ENCODE measurements at places on chromosomes 12 and 14.

DNA sequence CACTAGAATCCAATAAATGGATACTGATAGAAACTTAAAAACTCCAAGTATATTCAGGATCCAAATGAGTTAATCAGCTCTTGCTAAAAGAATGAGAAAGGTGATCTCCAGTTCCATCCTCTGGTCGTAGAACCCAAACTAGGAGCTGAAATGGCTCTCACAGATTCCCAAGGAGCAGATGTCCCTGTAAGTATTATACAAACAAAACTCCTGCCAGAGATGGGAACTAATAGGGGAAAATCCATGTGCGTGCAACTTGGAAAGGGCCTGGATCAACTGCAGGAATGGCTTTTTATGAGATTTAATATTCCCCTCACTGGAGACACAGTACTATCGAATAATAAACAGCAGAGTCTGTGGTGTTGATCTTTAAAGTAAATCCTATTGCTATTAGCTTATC lies 309.2 kb upstream of the TBX3 start:
- DNase-seq, result no peak

- DNase-seq, result no peak
Observed at GRCh38 chr14:30849354-30849753, 25.0 kb upstream of the COCH start.

DNA sequence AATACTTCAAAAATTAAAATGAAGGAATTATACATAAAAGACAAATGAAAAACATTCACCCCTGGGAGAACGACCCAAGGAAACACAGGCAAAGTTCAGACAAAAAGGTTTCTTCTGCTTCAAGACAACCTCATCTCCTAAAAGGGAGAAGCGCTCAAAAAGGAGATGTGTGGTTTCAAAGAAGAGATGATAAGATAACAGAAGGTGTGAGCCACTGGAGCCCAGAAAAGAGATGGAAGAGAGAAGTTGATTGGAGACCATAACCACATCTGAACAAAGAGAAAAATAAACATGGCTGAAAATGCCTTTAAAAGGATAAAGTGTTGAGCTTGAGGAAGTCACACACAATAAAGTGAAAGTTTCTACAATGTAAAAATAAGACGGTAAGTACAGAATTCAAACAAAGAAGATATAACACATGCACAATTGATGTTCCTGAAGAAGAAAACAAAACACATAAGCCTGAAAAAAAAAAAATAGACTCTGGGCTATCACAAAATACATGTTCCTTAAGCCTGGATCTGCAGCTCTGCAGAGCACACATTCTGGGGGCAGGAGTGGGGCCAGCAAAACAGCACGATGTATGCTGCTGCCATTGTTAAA lies 51.6 kb upstream of the C14orf180 start:
- no peak for DNase-seq

- DNase-seq, result peak; percentile 22
Observed at GRCh38 chr12:19223018-19223417, 93.5 kb downstream of the PLEKHA5 start.

GRCh38 chr14:54981698-54982097 lies 45.2 kb downstream of the WDHD1 start:
- DNase-seq, result no peak

DNA sequence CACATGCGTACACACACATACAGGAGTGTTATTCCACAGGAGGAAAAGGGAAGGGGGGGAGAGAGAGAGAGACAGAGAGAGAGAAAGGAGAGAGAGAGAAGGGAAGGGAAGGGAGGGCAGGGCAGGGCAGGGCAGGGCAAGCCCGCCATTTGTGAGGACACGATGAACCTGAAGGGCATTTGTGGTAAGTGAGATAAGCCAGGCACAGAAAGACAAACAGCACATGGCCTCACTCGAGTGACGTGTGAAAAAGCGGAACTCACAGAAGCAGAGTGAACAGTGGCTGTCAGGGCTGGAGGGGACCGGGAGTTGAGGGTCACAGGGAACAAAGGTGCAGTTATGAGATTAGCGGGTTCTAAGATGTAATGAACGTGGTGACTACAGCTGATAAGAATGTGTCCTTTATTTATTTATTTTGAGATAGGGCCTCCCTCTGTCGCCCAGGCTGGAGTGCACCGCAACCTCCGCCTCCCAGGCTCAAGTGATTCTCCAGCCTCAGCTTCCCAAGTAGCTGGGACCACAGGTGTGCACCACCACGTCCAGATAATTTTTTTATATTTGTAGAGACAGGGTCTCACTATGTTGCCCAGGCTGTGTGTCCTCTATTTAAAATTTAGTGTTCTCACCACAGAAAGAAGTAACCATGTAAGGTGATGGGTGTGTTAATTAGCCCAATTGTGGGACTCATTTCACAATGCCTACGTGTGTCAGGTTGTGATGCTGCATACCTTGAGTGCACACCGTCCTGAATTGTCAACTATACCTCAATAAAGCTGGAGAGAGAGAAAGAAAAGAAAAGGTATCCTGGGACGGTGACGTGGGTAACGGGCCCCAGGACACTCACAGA lies 18.7 kb upstream of the FBRSL1 start:
- DNase-seq, result no peak

- DNase-seq, result no peak
Observed at GRCh38 chr14:53384536-53384935, 231.4 kb upstream of the DDHD1 start.

DNA sequence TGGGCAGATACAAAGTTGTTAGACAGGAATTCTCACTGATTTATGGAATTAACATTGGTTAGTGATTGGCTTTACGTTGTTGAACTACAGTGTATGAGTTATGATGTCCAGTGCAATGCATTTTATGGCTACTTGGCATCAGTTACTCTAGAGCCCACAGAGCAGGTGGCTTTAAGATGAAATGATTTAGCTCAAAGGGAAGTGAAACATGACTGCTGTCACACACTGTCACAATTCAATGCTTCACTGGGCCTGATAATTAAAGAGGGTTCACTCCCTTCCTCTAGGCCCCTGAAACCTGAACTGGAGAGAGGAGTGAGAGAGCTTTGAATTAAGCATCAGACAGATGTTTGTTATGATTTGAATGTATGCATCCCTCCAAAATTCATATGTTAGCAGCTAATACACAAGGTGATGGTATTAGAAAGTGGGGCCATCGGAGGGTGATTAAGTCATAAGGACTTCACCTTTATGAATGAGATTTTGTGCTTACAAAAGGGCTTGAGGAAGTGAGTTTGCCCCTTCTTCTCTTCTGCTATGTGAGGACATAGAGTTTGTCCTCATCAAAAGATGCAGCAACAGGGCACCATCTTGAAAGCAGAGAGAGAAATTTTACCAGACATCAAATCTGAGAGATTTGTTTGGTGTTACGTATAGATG lies 175.8 kb upstream of the GRIN2B start:
- DNase-seq, result no peak

GRCh38 chr12:70920891-70921290 lies 353 bp upstream of the PTPRR start:
- DNase-seq, result no peak

- DNase-seq, result no peak
Observed at GRCh38 chr12:29050503-29050902, 98.6 kb upstream of the FAR2 start.

DNA sequence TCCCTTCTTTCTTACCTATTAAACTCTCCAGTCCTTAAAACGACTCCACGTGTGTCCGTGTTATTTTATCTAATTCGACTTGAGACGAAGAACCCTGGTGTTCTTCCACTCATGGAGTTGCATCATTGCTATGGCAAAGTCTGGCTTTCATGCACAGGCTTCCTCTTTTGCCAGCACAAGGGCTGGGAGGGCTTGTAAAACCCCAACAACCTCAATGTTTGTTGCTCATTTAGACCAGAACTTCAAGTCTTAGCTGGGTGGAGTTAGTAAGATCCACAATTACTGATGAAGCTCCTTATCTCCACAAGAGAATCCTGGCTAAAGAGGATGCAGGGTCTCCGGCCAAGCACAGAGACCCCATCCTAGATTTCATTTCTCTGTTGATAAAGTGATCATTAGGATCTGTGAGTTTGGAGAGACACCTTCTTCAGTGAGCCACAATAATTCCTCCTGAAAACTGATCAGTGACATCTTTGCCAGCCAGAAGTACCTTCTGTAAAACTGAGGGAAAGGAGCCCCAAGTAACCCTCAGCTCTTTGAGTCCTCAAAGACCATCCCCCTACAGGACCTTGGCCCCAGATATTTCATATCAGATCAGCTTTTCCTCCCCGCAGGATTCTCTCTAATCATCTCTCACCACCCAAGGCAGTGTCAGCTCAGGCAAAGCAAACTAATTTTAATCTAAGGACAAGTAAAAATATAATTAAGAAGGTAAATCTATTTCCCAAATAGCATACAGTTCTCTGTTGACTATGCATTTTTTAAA lies 514.6 kb downstream of the FUT8 start:
- no peak for DNase-seq

DNA sequence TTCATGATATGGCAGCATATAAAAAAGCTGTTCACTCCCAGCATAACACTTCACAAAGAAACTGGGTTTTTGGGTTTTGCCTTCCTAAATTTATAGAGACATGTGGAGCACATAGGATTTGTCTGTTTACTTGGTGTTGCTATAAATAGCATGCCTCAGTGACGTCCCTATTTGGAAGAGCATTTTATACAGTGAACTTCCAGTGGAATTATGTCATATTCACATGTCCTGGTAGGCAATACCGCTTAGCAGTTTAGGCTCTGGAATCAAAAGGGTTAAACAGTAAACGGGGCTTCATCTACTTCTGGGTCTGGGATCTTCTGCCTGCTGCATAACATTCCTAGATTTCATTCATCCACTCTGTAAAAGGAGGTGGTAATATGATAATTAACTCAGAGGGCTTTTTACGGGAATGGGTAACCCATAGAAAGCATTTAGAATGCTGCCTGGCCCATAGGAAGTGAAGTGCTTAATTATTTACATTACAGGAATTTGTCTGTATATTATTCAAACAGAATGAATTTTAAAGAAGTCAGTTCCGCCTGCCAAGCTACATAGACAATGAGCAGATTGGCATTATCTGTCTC lies 396.1 kb downstream of the TMTC2 start:
- no peak for DNase-seq

GRCh38 chr12:94157181-94157580 lies 8.8 kb downstream of the PLXNC1 start:
- DNase-seq, result no peak

DNA sequence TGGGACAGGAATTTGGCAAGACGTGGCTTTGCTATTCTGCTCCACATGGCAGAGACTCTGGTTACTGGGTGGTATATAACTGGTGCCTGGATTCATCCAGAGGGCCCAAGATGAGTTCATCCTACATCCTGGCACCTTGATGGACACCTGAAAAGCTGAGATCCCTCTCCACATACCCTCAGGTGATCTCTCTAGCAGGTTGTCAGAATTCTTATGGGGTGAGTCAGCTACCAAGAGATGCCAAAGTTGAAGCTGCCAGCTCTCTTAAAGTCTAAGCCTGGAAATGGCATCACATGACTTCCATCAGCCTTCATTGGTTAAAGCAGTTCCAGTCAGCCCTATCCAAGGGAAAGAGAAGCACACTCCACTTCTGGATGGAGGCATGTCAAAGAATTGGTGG lies 300.7 kb upstream of the SEL1L start:
- DNase-seq, result no peak

DNA sequence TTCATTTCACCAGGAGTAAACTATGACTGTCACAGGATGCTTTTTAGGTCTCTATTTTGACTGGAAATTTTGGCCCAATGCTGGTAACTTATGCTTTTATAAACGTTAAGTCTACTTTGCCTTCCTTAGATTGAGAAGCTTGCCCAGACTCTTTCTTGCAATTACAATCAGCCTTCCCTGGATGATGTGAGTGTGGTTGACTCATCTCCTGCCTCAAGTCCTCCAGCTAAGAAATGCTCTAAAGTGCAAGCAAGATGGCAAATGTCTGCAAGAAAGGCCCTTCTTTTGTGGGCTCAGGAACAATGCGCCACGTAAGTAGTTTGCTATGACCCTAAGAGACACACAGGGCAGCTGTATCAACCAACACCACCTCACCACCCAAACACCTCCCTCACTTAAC lies 96.9 kb downstream of the SYNE2 start:
- peak; percentile 9 for DNase-seq

DNA sequence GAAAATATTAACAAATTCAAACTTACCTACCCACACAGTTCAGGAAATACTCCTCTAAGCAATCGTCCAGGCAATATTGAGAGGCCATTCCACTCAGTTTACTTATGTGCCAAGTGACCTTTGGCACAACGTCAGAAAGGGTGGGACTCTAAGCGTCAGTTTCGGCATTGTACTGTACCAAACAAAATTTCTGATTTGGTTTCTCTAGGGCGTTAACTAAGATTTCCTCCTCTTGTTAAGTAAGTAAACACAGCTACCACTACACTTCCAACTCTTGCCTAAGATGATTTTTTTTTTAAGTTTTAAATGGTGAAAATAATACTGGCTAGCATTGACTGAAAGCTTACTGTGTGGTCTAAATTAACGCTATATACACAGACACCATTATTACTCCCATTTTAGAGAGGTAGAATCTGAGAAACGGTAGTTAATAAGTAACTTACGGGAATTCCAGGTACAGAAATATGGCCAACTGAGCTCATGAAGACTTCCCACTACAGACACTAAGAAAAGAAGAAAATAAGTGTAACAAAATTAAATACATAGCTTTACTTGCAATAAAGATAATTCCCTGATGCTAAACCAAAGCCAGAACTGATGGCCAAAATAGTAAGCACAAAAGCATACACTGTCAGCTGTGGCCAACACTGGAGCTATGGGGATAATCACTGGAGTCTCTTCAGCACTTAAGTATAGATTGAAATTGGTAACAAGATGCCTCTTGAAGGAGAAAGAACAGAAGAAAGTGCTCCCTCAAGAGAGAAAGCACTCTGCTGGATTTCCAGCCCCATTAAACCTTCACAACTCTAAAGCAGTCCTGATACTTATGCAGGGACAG lies 76.1 kb downstream of the EPS8 start:
- DNase-seq, result no peak

DNA sequence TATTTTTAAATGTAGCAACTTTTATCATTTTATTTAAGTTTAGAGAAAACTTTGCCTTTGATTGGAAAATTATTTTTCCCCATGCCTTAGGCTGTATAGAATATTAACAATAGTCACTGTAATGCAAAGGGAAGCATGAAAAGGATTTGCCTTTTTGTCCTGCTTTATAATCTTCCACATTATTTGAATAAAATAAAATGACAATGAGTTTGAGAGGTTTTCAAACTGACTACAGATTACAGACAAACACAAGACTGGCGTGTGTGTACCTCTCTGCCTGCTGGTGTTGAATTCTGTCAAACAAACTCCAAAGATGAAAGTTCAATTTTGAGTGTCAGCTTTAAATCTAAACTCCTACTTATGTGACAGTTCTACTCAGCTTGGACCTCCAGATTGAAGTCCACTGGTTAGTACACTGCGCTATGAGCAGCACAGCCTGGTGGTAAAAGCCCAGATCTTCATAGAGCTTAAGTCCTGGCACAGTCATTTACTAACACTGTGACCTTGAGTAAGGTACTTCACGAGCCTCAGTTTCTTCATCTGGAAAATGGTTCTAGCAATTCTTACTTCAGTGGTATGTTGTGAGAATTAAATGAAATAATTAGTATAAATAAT lies 98.3 kb upstream of the CPNE8 start:
- DNase-seq, result no peak

DNA sequence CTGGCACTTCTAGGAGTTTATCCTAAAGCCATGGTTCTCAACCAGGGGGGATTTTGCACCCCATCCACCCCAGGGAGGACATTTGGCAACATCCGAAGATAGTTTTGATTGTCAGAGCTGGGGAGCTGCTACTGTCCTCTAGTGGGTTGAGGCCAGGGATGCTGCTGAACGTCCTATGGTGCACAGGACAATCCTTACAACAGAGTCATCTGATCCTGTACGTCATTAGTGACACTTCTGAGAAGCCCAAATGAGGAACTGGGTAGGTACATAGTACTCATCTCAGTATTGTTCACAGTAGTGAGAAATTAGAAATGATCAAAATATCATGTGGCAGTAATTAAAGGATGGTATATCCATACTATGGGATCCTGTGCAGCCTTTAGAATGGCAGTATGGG lies 185.1 kb downstream of the CHST11 start:
- no peak for DNase-seq
